ENCODE measurements at places on chromosomes 1 and 21.

DNA sequence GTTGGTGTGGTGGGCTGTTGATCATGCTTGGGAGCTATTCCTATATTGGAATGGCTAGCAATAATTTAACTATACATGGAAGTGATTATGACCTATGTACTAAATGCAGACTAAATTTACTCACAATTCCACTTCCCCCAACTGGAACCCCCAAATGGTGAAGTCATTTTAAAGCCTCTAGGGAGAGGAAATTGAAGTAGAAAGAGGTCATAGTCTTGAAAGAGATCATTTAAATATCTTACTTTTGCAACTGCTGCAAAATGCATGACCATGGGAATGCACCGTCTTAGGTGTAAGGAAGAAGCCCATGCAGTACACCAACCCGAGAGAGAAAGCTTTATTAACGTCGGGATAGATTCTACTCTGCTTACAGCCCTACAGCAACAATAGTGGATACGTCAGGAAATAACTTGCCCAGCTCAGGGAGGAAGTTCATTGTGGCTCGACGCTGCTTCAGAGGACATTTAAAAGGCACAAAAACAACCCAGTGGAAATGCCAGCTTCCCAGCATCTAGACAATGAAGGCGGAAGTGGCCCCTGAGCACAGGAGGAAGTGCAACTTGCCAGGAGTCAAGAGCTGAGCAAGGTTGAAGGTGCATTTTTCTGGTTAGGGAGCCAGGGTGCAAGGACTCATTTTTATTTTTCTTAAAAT lies 26.5 kb downstream of the CYYR1 start:
- no peak for DNase-seq

- no peak for DNase-seq
Observed at GRCh38 chr1:211305044-211305443, 21.6 kb upstream of the TRAF5 start.

DNA sequence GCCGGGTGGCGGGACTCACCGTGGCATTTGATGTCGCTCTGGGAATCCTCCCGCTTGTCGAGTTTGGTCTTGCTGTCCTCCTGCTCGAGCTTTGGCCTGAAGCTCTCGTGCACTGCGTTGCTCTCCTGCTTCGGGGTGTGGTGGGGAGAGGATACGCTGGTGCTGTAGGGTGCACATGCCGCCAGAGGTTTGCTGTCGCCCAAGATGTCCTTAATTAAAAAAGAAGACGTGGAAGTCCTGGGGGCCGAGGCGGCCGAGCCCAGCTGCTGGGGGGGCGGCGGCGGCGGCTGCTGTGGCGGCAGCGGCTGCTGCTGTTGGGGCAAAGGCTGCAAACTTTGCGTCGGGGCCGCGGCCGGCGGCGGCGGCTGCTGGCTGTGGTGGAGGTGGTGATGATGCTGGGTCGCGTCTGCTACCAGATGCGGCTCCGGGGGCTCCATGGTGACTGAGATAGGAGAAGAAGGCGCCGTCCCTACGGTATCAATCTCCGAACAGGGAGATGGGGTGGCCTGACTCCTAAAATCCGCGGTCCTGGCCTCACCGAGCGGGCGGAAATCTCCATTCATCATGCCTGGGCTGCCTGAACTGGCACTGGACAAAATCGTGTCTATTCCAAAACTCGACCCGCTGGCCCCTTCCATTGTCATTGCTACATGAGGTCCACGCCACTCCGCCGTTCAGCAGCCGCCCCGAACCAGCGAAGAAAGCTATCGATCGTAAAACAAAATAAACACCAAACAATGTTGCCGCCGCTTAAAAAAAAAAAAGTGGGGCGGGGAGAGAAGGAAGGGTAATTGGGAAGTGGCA lies at the start of gene BARHL2:
BARHL2 (minus strand) TSS at position 751 of the 804 bp plus-strand sequence; CDS start at position 644, 107 bp downstream.
- no peak for DNase-seq

DNA sequence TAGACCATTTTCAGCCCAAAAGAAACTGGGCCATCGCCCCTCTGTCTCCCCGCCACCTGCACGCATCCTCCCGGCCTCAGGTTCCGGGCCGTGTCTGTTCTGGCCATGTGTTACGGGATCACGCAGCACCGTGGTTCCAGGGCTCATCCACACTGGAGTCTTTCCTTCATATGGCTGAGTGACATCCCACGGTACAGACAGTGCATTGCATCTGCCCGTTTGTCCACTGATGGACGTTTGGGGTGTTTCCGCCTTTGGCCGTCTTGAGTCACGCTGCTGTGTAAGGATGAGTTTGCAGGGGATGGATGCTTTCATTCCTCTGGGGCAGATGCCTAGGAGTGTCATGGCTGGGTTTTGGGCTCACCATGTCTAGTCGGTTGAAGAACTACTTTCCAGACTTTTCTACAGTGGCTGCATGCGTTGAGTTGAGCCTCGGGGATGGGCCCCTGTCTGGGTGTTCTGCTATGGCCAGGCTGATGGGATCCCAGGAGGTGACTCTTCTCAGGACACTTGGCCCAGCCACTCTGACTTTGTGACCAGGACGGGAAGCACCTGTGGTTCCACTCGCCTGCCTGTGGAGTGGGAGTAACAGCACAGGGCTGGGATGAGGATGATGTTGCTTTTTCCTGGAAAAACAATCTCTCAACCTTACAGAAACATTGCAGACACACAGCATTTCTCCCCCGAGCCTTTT lies 16.8 kb downstream of the RRP1 start:
- DNase-seq, result no peak

Measured in esophagus squamous epithelium (tissue), 5 donors.